Kidney epithelial cell (primary cell): ENCODE measurements at places on chromosomes 2 and 18. TPM values are rescaled to one million over a fixed set of nuclear protein-coding genes. Genes with fewer than 3 reads are reported as not detected.

The RESP18 gene
- not detected in 2 replicates for total RNA-seq

The ACVR1C gene
- total RNA-seq = 0.07 and 0.13 TPM in 2 replicates

The GRHL1 gene
- 6.2 and 7.0 TPM in 2 replicates for total RNA-seq

The ZSWIM2 gene
- not detected in 2 replicates for total RNA-seq

DNA sequence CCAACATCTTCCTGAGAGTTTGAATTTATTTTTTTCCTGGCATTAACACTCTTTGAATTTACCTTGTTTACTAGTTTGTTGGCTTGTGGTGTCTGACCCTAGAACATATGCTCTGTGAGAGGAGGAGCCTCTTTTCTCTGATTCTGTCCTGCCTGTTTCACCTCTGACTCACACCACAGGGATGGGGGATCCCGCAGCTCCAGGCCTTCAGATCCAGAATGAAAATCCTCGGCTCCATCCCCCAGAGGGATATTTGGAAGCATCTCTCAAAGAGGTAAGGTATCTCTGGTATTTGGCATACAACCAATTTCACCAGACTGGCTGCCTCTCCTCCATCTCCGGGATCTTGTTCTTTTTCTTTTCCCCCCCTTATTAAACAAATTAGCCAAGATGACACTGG, 104.7 kb downstream of the GPR39 start:
- DNase-seq = no peak

DNA sequence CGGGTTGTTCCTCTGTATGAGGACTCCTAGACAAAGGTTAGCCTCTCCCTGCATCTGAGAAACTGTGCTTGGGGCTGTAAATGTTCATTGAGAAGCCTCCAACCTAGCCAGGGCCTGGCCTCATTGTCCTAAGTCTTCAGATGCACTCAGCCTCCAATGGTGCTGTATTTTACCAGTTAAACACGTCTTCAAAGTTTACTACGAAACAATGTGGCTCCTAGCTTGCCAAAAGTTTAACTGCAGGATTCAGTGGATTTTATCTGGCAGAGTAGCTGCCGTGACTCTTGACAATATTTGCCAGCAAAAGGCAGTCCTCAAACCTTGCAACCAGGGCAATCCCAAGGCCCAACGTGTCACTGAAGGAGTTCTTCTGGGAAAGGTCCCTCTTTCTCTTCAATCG, 1.1 kb downstream of the PID1 start:
- no peak for DNase-seq

- DNase-seq = no peak
These were observed 139.4 kb downstream of the CYRIA start for GRCh38 chr2:16526193-16526592.

- DNase-seq = no peak
These were observed 934.8 kb downstream of the NRXN1 start for GRCh38 chr2:50097148-50097547.

DNA sequence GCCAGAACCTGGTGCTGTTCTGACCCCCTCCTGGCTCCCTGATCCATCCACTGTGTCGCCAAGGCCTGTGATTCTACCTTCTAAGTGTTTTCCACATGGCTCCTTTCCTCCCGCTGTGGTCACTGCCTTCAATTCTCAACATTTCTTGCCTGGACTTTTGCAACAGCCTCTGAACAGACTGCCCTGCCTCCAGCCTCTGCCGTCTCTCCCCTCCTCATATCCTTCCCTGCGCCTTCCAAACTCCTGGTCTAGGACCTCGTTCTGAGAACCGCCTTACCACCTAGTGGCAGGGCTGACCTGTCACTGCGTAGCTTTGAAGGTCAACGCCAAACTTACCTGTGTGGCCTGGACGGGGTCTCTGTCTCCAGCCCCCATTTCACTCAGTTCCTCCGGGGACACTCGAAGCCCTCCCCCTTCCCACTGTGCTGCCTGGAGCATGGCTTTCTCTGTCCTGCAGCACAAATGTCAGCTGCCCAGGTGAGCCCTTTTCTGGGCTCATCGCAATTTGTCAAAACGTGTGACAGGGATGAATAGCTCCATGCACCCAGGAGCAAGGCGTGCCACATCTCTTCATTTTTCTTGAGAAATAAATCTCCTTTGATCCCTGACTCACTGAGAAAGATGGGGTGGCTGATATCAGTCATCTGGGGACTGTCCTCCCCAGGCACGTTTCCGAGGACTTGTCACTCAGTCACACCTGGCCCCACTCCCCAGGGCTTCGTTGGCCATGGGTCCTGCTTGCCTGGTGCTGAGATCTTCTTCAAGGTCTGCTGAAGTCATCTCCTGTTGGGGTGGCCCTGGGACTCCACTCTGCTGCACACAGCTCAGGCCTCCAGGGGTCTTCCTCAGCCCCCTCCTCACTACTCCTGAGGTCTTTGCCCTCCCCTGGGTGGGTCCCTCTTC, 46.7 kb downstream of the LDLRAD4 start:
- no peak for DNase-seq

GRCh38 chr2:121004950-121005349, 269.3 kb downstream of the GLI2 start:
- DNase-seq = no peak

GRCh38 chr2:106272216-106272807, 78.2 kb upstream of the UXS1 start:
- DNase-seq = no peak

- no peak for DNase-seq
These were observed 47.2 kb downstream of the ZAP70 start for GRCh38 chr2:97760480-97761049.
